Lower lobe of right lung (tissue), 2 donors: ENCODE measurements at places on chromosomes 12 and 14. TPM values are rescaled to one million over a fixed set of nuclear protein-coding genes. Genes with fewer than 3 reads are reported as not detected.

The SLC25A21 gene
- 0.38 TPM for total RNA-seq

DNA sequence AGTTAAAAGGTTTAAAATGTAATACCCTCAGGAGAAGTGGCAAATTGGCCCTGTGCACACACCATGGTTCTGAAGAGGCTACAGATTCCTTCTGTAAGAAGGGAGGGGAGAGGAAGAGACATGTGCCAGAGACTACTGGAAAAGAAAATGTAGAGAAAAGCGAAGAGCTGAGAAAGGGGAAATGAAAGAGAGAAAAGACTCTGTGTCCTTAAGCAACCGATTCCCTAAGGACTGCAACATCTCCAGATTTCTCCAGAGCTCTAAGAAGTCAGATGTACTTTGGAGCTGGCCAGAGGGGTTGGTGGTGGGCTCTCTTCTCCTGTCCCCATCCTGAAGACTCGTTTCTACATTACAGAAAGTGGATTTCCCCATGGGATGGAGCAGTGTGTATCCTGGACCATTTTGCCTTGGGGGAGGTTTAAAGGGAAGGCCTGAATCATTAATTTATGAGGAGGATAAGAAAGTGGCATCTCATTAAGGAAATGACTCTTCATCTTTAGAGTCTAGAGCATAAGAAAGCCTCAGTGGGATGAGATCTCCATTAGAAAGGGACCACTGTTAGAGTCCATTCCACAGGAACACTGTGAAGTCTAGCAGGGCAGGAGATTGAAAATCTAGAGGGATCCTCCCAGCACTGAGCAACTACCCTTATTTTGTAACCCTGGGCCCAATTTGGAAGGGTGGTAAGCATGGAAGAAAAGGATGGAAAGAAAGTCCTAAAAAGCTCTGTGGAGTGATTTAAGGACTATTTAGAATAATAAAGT lies 45.5 kb upstream of the FUT8 start:
- no peak for DNase-seq

The STAT2 gene
- total RNA-seq = 213 TPM

The RD3L gene
- total RNA-seq = not detected

The GPR84 gene
- total RNA-seq = 0.65 TPM

- no peak for DNase-seq
Observed at GRCh38 chr12:7681535-7681934, 14.0 kb downstream of the GDF3 start.

The IGF1 gene
- 16.9 TPM for total RNA-seq

DNA sequence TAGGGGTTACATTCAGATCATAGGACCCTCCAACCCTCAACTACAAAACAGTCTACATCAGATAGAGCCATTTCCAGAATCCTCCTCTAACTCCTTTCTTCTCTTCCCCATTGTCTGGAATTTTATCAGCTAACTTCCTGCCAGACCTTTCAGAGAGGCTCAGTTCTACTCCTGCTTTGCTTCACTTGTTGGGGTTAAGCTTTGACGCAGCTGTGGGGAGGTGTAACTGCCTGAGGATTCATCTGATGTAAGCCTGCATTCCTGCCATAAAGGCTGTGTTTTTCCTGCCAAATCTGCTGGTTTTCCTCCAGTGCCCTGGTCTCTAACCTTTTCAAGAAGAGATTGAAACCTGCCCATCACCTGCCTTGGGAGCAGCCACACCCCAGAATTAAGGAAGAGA lies 16.9 kb downstream of the DHRS2 start:
- DNase-seq = no peak

- no peak for DNase-seq
Observed at GRCh38 chr12:2346416-2346815, 293.6 kb downstream of the CACNA1C start.

The SPIC gene
- total RNA-seq = not detected

GRCh38 chr12:24231298-24231697 lies 281.8 kb upstream of the SOX5 start:
- DNase-seq = no peak

The CCDC60 gene
- total RNA-seq = 2.2 TPM

The MYH7 gene
- total RNA-seq = 0.09 TPM

- no peak for DNase-seq
Observed at GRCh38 chr12:123690191-123690840, 19.4 kb downstream of the TCTN2 start.

DNA sequence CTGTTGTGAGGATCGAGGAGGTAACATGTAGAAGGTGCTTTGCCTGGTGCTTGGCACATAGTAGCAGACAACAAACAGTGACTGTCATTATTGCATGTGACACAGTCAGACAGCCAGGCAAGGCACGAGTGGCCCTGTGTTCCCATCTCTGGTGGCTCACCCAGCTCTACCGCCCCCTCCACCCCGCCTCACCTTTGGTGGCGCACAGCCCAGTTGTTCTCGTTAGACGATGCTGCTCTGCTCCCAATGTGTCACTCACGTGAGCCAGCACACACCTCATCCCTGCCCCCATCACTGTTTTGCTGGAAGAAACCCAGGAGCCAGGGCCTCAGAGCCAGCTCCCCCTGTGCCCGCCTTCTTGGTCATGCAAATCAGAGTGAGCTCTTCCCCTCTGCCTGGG lies 113.3 kb downstream of the CALM1 start:
- peak; percentile 61 for DNase-seq

The WNT5B gene
- total RNA-seq = 6.1 TPM

The GYS2 gene
- total RNA-seq = not detected

The PPP1R1A gene
- not detected for total RNA-seq

- no peak for DNase-seq
Observed at GRCh38 chr12:116297224-116297834, 19.8 kb upstream of the MED13L start.

DNA sequence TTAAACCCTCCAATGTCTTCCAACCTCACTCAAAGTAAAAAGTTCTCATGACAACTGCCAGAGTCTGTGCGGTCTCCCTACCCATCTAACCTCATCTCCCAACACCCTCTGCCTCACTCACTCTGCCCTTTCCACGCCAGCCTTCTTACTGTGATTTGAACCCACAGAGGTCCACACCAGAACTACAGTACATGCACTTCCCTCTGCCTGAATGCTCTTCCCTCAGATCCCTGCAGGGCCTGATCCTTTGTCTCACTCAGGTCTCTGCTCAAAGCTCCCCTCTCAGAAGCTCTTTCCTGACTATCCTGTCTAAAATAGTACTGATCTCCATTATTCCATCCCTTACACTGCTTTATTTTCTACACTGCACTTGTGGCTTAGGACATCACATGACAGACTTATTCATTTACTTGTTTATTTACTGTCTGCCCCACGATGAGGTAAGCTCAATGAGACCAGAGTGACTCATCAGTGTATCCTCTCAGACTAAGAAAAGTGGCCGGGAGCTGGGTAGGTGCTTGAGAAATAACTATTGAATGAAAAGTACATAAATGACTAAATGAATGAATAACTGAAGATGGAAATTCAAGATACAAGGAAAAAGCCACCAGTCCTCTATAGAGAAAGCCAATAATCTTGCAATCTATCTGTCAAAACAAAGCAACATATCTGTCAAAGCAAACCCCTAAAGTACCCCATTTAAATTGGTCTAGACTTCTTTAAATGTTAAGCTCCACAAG lies 17.1 kb downstream of the POMT2 start:
- DNase-seq = no peak

DNA sequence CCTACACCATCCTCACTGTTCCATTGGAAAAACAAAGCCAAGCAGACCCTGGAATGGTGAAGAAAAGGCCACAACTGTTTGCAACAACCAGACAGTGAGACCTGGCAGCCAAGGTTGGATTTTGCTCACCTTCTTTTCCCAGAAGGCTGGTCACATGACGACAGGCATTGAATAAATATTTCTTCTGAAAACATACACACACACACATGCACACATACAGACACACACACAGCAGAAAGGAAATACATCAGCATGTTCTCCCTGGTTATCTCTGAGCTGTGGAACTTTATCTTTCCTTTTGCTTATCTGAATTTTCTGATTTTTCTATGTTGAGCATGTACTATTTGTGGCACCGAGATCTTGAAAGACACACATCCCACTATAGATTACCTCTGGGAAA lies 38.0 kb upstream of the CCDC60 start:
- no peak for DNase-seq

DNA sequence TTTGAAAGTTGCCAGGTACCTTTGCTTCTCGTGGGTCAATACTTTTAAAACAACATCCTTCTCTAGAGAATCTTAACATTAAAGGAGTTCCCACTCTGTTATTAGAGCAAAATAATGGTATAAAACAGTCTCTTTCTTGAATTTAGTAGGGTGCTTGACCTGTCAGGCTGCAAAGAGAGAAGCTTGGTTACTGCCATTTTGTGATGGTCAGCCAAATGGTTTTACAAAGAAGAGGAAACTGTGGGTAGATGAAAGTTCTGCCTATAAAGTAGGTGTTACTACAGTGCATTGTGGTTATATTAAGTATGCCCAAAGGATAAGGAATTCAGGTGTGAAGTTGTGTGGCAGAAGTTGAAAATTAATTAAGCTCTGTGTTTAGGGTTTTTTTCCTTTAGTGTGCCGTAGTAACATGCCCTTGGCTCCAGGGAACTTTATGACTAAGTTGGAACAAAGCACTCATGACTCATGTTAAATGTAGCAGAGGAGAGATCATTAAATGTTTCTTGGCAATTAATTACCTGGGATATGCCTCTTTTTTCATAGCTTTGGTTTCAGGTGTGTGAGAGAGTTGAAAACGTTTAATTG lies 354.0 kb upstream of the KITLG start:
- no peak for DNase-seq

The SLC6A15 gene
- total RNA-seq = not detected

DNA sequence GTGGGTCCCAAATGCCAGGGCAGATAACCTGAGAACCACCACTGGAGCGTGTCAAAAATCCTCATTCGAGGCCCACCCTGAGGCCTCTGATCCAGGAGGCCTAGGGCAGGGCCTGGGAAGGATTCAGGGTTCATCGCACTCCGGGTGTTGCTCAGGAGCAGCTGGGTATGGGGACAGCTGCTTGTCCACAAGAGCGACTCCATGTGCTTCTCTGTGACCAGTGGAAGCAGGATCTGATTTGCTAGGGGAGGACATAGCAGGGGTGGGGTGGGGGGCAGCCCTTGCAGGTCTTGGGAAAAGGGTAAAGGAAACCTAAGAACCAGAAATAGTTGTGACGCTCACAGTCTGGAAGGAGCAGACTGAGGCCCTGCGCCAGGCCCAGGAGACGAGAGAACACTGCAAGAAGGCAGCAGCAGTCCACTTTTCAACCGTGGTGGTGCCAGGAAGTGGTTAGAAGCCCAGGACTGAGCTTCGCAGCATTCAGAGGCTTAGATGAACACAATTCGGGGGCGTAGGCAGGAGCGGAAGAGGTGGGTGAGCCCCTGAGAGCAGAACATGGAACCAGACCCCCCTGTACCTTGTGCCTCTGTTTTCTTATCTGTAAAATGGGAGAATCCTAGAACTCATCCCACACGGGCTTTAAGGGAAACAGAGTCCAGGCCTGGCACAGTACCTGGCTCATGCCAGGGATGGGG lies 33.7 kb downstream of the ITPK1 start:
- DNase-seq = no peak

The MYF6 gene
- total RNA-seq = not detected

The GUCY2C gene
- not detected for total RNA-seq
